ENCODE measurements at places on chromosomes 12 and 14.

- no peak for DNase-seq
These were observed 105.4 kb downstream of the NCOR2 start for GRCh38 chr12:124461851-124462623.

GRCh38 chr12:3114671-3115070 lies 37.5 kb downstream of the TSPAN9 start:
- DNase-seq: no peak

DNA sequence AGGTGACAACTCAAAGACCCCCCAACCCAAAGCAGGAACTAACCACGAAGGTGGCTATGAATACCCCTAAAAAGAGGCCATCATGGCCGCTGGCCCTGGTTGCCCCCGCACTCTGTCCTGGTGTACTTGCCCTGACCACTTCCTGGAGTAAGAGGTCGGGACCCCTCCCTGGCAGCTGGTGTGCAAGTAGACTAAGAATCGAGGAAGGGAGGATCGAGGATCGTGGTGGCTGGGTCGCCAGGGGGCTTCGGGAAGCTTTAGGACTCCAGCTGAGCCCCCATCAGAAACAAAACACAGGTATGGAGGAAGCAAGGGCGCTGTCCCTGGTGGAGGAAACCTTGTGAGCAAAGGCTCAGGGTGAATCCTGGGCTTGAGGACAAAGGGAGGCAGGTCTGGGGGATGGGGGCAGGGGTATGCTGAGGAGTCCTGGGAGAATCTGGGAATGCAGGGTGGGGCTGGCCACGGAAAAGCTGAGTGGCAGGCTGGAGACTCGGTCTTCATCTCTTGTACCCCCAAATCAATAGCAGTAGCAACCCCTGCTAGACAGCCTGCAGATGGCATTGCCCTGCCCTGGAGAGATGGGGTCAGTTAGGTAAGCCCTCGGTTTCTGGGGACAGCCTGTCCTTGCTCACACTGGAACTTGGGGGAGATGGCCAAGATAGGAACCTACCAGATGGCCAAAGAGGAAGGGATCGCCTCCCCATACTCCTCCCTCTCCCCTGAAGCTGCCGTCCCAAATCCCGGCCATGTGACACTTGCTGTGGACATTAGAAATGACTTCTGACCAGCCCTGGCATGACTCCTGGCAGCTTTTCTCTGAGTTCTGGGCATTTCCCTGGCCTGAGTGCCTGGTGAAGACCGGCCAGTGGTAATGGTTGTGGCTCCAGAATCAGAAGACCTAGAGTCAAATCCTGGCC lies 45.3 kb upstream of the ESRRB start:
- DNase-seq: no peak

DNA sequence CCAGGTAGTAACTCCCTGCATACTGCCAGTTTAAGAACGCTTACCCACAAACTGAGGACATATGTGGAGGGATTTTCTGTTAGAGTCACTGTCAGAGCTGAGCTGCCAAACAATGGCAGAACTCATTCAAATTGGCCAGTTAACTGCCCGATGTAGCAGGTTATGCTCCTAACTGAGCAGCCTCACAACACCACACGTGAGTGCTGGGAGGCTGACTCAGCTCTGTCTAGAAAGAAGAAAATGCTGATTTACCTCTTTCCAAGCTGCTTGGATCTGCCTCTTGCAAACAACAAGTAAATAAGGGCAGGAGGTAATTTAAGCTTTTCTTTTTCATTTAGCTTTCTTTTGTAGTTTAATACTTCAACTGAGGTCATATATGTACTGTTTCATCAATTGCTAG lies 195.6 kb downstream of the PELI2 start:
- DNase-seq: no peak

DNA sequence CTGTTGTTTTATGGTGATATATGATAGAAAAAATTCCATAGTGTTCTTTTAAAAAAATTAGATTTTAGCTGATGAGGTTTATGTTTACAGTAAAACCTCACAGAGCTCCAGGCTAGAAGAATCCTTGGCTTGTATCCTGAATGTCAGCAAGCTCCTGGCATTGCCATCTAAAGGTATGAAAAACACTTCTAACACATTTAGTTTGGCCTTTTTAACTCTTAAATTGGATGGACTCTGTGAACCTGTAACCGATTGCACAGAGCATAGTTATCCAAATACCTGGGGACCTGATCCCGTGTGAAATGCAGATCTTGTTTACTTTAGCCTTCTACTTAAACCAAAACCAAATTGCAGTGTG lies 241.1 kb upstream of the DCN start:
- DNase-seq: no peak

DNA sequence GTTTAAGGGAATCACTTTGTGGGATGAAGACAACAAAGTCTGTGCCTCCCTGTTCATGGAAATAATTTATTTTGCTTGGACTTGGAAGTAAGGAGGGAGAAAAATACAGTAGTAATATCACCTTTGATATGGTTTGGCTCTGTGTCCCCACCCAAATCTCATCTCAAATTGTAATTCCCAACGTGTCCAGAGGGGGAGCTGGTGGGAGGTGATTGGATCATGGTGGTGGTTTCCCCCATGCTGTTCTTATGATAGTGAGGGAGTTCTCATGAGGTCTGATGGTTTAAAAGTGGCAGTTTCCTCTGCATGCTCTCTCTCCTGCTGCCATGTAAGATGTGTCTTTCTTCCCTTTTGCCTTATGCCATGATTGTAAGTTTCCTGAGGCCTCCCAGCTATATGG lies 460.7 kb downstream of the NOVA1 start:
- DNase-seq: no peak

DNA sequence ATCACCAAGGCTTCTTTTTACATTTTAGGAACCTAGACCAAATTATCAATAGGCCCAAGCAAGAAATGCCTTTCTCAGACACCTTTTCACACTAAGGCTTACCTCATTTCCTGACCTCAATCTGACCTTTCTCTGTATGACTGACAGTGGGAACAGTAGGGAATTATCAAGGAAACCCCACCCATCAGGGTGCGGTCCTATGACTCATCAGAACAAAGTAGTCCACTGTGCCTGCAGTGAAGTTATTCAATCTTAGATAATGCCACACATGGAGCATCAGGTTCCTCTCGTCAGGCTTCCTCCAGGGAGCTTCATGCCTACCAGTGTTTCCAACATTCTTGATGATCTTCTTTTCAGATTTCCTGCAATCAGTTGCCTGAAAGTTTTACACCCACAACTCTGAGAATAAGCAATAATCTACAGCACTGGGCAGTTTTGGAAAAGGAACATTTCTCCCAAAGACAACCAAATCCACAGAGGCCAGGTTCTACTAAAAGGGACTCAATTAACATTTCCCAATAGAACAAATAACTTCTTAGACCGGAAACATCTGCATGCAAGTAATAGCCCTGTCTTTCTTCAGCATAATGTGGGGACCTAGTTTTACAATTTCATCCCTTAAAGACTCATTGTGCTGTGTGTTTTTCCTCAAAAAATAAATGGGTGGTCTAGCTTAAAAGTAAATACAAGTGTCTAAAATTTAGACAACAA lies 35.9 kb upstream of the TMTC2 start:
- DNase-seq: no peak

DNA sequence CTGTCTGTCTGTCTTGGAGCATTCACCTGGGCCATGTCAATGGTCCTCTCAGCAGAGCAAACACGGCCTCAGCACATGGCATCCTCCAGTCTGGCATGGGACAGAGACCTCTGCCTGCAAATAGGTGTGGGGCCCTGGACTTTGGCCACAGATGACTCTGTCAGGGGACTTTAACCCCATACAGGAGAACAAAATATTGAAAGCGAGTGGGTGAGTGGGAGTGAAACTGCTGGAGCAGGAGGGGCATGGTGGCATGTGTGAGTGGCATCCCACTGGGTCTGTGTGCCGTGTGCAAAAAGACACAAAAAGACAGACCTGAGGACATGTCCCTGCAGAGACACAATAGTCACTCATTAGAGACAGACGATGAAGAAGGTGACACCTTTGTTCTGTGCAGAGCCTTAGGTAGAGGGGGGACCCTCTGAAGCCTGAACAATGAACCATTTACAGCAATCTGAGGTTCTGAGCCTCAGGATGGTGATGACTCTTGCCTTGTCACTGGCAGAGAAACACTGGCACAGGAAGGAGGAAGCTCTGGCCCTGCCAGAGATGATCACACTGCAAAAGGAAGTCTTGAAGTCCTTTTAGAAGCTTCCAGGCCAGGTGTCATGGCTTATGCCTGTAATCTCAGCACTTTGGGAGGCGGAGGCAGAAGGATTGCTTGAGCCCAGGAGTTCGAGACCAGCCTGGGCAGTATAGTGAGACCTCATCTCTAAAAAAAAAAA lies 7.5 kb downstream of the LAG3 start:
- DNase-seq: no peak

DNA sequence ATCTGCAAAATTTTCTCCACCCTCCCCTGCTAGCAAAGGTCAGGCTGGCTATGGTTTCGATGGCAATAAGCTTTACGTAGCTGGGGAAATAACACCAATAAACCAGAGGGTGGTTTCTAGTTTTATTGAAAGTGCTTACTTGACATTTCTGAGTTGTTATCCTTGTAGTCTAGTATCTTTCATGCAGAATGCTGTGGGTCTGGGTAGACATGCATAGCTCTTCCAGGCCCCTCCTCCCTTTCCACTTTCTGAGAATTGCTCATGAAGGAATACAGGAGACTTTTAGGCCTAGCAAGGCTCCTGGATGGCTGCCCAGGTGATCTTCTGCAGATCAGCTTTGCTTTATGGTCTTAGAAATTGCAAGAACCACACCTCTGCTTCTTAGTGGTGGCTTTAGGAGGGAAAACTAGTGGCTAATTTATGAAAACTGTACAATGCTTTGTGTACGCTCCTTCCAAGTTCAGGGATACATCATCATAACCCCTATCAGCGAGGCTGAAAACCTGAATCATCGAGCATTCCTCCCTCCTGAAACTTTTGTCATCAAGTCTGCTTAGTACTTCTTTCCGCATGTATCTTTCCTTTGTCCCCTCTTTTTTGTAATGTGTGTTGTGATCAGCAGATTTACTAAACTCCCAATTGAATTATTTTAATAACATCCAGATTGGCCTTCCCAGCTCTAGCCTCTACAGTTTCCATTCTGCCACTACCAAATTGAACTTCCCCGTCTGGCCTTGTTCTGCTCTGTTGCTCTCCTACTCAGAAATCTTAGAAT lies 473.0 kb downstream of the RAD51B start:
- DNase-seq: no peak

DNA sequence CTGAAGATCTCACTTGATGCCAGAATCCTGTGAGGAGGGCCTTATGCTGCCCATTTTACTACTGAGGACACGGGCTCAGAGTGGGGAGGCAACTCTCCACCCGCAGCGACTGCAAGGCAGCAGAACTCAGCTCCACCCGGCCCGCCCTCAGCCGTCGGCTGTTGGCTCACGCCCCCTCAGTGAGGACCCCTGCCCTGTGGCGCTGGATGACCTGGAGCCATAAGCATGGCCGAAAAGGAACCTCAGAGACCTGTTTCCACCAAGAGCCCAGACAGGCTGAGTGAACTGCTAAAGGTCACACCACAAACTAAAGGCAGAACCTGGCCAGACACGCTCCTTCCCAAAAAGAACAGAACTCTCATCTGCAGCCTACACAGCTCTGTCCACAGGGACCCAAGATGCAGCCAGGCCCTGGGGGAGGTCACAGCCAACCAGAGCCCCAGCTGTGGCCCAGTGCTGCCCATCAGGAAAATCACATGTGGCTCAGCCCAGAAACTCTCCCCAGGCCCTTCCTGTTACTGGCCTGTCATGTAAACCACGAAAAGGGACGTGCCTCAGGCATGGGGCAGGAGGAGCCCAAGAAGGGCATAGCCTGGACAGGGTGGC lies 32.8 kb downstream of the CCNK start:
- no peak for DNase-seq

GRCh38 chr14:101761881-101762529 lies 496 bp downstream of the PPP2R5C start:
- DNase-seq: peak; percentile 28

DNA sequence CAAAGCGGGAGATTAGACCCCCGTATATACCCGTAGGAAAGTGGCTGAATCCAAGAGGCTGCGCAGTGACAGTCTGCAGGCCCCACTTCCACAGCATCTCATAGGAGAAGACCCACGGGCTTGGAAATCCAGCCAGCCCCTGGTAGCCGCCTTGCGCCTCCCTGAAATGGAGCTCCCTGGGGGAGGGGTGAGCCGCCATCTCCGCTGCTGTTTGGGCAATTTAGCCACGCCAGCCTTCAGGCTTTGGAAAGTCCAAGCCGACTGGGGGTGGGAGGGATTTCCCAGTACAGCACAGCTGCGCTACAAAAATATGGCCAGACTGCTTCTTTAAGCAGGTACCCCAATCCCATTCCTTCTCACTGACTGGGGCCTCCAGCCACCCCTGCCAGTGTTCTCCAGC lies 53.4 kb downstream of the CAND1 start:
- no peak for DNase-seq

DNA sequence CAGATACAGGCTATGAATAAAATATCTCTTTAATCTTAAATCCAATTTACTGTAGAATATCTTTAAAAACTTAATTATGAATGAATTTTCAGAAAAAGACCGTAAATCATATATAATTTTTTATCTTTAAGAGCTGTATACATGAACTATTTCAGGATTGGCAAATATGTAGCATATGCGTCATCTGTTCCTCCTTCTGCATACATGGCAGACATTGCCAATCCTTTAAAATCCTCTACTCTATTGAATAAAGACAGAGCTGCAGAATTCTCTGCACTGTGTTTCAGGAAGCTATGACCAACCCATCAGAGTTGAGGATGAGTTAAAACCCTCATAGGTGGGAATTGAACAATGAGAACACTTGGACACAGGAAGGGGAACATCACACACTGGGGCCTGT lies 279.0 kb downstream of the TMEM117 start:
- DNase-seq: no peak

DNA sequence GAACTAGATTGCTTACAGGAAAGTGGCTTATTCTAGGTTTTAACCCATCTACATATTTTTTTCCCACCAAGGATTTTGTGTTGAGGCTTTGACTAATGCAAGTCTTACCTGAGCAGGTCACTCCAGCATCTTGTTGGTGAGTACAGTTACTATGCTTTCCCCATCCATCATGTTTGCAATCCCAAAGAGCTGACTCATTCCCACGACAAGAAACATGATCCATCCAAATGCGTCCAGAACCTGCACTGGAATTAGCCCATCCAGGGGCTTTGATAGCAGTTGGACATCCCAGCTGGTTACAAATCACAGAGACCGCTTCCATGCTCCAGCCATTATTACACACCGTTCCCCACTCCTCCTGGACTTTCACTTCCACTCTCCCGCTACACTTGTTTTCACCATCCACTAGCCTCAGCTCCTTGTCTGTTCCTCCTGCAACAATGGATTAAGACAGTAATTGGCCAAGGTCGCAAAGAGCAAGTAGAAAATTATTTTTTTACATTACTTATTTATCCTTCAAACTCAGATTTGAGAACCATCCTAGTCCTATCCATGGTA lies 2.5 kb downstream of the CD163 start:
- no peak for DNase-seq

- DNase-seq: no peak
These were observed 121.1 kb downstream of the PRMT8 start for GRCh38 chr12:3611860-3612703.

GRCh38 chr12:68482660-68483059 lies 128.0 kb upstream of the RAP1B start:
- no peak for DNase-seq

DNA sequence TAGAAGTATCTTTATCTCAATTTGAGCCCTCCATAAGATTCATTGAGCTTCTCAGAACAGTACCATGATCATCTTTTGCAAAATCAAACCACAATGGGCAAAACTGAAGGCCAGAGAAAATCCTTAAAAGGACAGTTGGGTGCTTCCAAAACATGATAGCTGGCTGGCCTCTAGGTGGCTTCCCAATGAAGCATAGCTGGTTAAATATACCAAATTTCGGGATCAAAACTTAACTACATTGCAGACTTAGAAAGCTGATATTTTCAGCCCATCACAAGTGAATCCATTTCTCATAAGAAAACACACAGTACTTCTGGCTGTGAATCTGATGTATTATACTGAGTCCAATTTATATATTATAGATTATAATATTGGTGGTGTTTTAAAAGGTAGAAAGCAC lies 15.3 kb upstream of the PIK3C2G start:
- no peak for DNase-seq
